ENCODE measurements at places on chromosomes 16 and 17.

DNA sequence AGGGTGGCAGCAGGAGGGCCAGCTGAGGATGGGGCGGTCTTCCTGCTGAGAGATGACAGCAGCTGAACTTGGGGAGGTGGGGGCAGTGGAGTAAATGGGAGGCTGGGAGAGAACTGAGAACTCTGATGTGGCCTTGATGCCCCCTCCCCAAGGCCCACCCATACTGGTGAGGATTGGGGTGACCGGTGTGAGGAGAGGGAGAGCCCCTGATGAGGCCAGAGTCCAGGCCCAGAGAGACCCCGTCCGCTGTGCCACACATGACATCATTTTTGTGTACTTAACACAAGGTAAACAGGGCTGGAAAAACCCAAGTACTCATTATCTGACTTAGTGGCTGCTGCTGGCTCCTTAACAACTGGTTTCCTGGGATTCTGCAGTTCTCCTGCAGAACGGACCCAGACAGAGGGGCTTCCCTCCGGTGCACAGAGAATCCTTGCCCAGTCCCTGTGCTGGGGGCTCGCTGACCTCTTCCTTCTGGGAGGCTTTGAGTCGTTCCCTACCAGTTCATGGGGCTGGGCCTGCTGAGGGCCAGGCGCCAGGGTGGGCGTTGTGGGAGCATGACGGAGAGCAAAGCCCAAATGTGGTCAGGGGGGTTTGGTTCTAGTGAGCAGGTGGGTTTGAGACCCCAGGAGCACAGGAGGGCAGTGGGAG is 207.6 kb downstream of the RAB11FIP4 start:
- peaks cover 5% of the 10 kb centered on the region for H3K4me1 ChIP-seq
- no peak for DNase-seq

DNA sequence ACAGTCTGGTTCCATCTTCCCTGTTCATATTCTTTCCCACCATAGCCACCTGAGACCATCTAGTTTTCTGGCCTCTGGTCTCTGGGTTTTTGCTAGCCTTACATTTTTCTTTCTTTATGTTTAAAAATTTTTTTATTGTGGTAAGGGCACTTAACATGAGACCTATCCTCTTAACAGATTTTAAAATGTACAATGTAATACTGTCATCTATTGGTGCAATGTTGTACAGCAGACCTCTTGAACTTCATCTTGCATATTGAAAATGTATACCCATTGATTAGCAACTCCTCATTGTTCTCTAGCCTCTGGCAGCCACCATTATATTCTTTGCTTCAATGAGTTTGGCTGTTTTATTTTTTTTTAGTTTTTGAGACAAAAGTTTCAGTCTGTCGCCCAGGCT is 39.2 kb downstream of the ITGAM start:
- no peak overlapping the region for H3K27ac ChIP-seq
- H3K4me1 ChIP-seq, result no peaks in the 10 kb centered on the region
- no peaks in the 10 kb centered on the region for H3K36me3 ChIP-seq
- no peak overlapping the region for H3K4me3 ChIP-seq
- no peak for DNase-seq
- H3K27me3 ChIP-seq, result no peaks in the 10 kb centered on the region

DNA sequence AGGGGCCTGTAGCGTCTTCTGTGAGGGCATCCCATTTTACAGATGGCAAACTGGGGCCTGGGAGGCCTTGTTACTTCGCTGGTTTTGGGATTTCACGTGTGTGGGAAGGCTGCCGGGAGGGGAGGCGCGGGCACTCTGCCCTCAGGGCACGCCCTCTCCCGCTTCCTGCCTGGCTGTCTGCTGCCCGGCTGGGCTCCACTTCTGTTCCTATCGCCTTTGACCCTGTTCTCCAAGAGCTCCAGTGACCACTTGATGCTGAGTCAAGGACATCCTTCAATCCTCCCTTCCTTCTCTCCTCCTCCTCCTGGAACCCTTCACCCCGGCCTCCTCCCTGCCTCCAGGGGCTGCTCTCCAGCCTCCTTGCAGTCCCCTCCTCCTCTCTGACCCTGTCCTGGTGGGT is 16.0 kb downstream of the SPNS3 start:
- no peaks in the 10 kb centered on the region for H3K4me1 ChIP-seq
- H3K4me3 ChIP-seq, result no peak overlapping the region
- H3K27me3 ChIP-seq, result no peaks in the 10 kb centered on the region
- H3K27ac ChIP-seq, result no peak overlapping the region

DNA sequence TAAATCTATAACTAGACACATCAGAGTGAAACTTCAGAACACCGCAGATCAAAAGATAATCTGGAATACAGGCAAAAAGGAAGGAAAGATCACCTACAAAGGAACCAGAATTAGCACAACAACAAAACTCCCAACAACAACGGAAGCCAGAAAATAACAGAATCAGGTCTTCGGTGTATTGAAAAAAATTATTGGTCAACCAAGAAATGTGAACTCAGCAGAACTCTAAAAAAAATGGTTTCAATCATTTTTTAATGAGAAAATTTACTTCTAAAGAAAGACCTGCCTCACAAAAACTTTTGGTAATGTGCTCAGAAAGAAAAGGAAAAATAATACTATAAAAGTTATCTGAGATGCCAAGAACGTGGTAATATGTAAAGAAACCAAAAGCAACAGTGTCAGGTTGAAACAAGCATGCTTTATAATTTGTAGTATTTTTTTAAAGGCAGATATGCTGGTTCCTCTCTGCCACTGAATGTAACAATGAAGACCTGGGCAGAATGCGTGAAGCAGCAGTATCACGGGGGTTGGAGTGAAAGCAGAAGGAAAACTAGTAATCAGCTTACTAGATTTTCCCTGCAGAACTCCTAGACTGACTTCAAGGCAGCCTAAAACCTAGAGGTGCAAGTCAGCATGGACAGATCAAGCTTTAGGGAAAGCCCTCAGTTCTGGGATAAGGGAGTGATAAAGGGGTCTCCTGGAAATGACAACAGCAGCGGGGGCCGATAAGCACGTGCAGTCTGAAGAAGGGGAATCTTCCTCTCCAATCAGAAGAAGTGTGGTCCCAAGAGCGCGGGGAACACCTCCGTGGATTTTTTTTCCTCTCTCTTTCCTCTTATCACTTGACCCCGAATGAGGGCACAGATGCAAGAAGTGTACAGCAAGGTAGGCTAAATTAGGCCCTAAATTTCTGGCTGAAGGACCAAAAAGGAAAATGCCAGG is 80.9 kb upstream of the TEKT1 start:
- H3K4me3 ChIP-seq, result no peak overlapping the region
- H3K36me3 ChIP-seq, result no peaks in the 10 kb centered on the region
- H3K4me1 ChIP-seq, result no peaks in the 10 kb centered on the region
- no peak for DNase-seq
- H3K27ac ChIP-seq, result no peak overlapping the region

GRCh38 chr17:40903129-40903847 is 18.2 kb upstream of the KRT20 start:
- no peaks in the 10 kb centered on the region for H3K36me3 ChIP-seq
- H3K4me3 ChIP-seq, result no peak overlapping the region
- DNase-seq, result peak; percentile 39

GRCh38 chr16:12392585-12393091 is 411.0 kb downstream of the CPPED1 start:
- no peak overlapping the region for H3K4me3 ChIP-seq
- H3K27ac ChIP-seq, result no peak overlapping the region
- no peaks in the 10 kb centered on the region for H3K36me3 ChIP-seq
- no peaks in the 10 kb centered on the region for H3K4me1 ChIP-seq
- no peak for DNase-seq

Measured in breast epithelium (tissue), 4 donors.